MCF 10A (cell line): ENCODE measurements at places on chromosomes 2 and 18.
A peak's percentile ranks its signal among the peaks of the same experiment; 100 is the strongest.

DNA sequence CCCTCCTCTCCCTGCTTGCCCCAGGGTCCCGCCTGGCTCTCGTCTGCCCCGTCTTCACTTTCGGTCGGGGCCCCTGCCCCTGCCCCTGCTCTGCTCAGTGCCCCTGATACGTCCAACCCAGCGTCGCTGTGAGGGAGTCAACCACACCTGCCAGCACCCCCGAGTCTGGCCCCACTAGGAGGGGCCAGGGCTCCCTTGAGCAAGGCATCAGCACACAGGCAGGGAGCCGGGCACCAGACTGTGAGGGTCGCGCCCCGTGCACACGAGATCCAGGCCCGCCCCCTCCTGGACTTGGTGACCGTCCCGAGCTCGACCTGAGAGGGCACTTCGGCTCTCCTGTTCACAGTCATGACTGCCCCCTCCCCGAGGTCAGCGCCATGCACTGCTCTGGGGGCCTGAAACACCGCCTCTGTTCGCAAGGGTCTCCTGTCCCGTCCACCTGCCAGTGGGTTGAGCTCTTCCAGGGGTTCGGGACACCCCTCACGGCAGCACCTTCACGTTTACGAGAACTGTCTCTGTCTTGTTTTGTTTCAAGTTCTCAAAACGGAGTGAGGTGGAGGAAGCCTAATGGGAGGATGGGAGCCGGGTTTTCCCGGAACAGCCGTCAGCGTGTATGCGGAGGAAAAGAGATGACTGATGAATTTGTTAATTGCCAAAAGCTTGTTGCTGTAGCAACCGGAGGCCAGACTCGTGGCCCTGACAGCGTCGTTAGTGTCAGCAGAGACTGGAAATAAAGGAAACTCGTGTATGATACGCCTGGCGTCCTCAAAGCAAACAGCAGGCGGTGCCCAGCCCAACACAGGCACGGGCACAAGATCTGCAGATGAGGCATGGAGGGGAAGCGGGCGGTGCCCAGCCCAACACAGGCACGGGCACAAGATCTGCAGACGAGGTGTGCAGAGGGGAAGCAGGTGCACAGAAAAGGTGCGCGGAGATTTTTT is 48.2 kb upstream of the KCNG2 start:
- DNase-seq: no peak

DNA sequence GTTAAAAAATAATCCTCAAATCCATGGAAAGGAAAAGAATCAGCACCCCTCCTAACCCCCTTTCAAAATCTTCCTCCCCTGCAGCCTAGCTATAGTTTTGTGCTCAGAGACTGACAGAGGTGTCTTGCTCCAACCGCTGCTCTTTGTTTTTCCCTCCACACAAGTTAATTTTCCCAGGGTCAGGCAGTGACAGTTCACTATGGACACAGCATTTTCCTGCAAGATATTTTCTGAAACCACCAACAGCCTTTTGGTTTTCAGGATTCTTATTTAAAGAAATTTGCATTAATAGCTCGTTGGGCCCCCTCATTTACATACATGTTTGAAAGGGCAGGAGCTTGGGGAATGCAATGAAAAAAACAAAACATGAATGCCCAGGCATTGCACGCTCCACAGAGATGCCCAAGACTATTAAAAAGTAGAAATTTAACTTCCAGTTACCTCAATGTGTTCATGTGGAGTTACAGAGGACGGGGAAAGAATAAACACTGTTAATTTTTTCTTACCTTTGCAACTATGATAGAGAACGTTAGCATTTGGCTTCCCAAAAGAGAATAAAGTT is 71.4 kb upstream of the CXCR4 start:
- no peak for DNase-seq

DNA sequence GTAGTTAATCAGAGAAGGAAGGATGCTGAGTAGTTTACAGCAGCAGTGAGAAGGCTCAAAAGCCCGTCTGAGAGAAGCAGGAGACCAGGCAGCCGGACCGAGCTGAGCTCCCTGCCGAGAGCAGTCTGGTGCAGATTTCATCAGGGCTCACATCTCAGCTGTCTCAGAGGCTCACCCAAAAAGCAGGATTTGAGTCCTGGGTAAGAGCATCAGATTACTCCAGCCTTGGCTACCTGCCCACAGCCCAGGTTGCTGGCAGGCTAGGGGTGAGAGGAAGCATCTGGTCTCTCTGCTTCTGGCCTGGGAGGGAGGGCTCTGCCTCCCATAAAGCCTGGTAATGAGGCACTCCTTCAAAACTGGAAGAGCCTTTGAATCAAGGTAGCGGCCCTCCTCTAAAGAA is 140.5 kb downstream of the ST6GAL2 start:
- DNase-seq: no peak

DNA sequence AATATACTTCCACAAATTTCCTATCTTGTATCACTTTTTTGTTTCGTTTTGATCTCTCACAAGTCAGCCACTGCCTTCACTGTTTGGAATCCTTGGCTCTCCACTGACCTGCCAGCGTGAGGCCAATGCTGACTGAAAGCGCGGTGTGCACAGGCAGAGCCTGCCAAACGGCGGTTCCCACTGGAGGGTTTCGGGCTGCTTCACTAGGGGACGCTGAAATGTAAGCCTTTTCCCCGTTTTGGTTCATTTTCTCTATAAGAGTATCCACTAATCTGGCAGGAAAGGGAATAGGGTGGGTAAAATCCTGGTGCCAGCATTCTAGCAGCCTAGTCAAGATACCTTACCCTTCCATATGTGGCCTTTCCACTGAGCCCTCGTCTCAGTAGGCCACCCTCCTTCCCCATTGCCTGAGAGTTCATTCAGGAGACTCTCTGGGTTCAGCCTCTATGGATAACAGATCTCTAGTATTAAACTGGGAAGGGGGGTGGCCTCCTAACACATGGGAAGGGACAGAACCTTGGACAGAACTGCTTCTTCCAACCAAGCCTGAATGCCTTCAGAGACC is 91.5 kb downstream of the DYM start:
- no peak for DNase-seq

DNA sequence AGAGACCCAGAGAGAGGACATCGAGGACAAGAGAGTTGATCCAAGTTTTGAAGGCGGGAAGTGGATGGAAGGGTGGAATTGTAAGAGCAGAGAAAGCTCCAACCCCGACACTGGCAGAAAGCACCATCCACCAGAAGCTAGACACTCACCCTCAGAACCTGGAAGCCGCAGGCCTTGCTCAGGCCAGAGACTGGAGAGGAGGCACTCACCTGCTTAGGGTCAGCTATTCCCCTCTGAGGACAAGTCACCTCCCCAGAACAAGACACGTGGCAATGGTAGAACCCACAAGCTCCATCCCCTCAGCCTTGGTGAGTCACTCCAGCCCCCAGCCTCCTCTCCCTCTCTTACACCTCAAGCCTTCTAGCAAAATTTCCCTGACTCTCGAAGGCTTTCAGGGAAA is 64.9 kb downstream of the STEAP3 start:
- no peak for DNase-seq

- no peak for DNase-seq
Observed at GRCh38 chr2:25302758-25303375, 38.9 kb downstream of the DNMT3A start.

- no peak for DNase-seq
Observed at GRCh38 chr2:237222601-237223041, 136.9 kb downstream of the COPS8 start.

DNA sequence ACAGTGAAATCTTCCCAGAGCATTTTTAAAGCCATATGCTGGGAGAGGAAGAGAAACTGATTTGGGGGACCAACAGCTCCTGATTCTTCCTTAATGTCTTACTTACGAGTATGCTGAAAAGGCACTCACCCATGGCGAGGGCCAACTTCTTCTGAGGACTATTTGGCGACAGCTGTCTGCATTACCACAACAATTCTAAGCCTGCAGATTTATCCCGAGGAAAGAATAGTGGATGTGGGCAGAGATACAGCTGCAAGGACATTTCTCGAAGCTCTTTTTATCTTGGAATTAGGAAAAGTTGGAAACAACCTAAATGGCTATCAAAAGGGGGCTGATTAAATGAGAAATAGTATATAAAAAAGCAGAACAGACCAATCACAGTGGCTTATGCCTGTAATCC is 40.3 kb upstream of the FHL2 start:
- no peak for DNase-seq

- peak; percentile 8 for DNase-seq
Observed at GRCh38 chr2:196233805-196234475, 62.6 kb upstream of the STK17B start.

- DNase-seq: no peak
Observed at GRCh38 chr2:172038121-172038520, 38.4 kb downstream of the METAP1D start.

DNA sequence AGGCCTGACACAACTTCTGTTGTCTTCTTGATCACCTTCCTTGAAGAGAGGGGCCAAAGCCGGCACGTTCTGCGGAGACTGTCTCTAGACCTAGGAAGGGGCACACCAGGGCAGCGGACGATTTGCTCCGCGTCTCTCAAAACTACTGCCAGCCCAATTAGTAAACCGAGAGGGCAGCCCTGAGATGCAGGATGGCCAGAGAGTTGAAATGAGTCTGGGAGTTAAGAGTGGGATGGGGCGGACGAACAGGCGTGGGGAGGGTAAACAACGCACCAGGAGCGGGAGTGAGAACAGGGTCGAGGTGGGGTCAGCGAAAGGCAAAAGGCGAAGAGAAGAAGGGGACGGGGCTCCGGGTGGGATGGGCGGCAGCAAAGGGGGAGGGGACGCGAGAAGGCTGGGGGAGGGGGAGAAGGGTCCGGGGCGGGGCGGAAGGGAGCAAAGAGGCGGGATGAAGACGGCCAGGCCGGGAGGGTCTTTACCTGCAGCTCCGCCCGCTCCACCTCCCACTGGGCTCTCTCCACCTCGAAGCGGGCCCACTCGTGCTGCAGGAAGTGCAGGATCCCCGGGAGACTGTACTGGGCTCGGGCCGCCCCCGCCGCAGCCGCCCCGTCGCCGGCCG is 476 bp downstream of the STRN start:
- peak; percentile 31 for DNase-seq

DNA sequence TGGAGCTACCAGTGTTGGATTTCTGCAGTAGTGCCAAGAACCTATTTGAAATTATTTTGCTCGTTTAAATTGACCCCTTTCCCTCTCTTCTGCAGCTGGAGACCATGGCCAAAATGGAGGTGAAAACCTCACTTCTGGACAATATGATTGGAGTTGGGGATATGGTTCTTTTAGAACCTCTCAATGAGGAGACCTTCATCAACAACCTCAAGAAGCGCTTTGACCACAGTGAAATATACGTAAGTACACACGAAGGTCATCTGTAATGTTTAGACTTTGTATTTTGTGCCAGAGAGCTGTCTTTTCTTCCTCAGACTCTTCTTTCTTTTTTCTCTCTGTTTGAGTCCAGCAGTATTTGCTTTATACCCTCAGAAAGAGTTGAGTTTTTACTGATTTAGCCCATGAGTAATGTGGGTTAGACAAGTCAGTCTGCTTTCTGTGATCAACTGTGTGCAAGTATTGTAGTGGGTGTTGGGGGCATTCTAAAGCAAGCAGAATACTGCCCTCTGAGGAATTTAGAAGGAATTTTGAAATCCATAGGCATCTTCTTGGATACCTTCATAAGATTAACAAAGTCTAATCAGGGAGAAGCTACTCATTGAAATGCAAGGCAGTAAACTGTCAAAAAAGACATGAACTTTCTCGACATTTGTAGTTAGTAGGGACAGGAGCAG is 31.7 kb downstream of the MYO1B start:
- DNase-seq: no peak

GRCh38 chr18:49974079-49974478 is 160.7 kb upstream of the ACAA2 start:
- DNase-seq: no peak

- no peak for DNase-seq
Observed at GRCh38 chr18:48109961-48110493, 179.6 kb upstream of the SMAD2 start.

DNA sequence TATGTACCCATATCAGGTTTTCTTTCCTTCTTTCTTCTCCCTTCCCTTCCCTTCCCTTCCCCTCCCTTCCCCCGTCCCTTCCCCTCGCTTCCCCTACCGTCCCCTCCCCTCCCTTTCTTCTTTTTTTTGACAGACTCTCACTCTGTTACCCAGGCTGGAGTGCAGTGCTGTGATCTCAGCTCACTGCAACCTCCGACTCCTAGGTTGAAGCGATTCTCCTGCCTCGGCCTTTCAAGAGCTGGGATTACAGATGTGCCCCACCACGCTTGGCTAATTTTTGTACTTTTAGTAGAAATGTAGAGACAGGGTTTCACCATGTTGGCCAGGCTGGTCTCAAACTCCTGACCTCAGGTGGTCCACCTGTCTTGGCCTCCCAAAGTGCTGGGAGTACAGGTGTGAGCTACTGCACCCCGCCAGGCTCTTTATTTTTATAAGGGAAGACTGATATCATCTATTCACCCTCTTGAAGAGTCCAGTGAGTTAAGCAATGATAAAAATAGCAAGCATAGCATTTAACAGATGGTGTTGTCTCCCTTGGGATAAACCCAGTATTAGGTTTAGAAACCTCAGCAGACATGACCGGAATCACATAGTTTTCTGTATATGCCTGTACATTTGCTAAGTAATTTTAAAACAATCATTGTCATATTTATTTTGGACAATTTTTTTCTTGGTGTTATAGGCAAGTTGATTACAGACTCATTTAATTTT is 888.4 kb downstream of the TRIB2 start:
- DNase-seq: no peak

GRCh38 chr2:236055471-236055870 is 112.7 kb downstream of the GBX2 start:
- DNase-seq: no peak

DNA sequence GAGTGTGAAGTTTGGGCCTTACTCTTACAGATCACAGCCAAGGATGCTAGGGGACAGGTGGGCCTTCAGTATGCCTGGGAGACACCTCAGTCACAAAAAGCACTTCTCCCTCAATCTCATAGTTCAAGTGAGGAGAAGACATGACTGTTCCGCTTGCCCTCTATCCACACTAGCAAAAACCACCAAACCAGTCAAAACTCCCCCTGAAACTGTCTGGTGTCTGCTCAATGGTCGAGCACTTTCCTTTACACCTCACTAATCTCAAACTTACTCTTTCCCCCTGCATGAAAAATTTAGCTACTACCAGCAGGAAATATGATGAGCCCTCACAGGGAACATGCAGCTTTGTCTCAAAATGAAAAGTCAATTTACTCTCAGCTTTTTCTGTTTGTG is 232.2 kb downstream of the TRIB2 start:
- no peak for DNase-seq

DNA sequence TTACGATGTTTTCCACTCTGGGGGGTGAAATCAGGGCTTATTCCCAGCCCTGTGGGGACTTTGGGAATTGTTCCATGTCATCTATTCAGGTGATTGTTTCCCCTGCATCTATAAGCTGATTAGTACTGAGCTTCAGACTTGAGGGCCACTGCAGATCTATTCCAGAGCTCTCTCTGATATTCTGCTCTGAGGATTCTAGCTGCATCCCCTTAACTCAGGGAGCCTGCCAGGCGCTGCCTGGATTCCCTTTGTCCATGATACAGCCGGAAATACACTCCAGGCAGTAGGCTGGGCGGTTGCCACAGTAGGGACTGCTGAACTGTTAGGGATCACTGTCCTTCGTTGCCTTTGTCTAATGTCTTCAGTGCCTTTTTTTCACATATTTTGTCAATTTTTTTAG is 31.3 kb downstream of the PTRHD1 start:
- no peak for DNase-seq
